ENCODE measurements at places on chromosomes 1 and 21. TPM values are rescaled to one million over a fixed set of nuclear protein-coding genes. Genes with fewer than 3 reads are reported as not detected.

- no peak for DNase-seq
These were observed 5.1 kb downstream of the SRSF4 start for GRCh38 chr1:29176576-29176975.

DNA sequence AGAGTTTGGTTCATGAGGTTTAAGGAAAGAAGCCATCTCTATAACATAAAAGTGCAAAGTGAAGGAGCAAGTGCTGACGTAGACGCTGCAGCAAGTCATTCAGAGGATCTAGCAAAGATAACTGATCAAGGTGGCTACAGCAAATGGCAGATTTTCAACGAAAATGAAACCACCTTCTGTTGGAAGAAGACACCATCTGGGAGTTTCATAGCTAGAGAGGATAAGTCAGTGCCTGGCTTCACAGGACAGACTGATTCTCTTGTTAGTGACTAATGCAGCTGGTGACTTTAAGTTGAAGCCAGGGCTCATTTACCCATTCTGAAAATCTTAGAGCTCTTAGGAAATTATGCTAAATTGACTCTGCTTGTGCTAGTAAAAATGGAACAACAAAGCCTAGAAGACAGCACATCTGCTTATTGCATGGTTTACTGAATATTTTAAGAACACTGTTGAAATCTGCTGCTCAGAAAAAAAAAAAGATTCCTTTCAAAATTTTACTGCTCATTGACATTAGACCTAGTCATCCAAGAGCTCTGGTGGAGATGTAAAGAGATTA lies 10.5 kb downstream of the MAEL start:
- DNase-seq, result no peak

GRCh38 chr1:28766532-28767183 lies 29.9 kb downstream of the YTHDF2 start:
- DNase-seq, result no peak

DNA sequence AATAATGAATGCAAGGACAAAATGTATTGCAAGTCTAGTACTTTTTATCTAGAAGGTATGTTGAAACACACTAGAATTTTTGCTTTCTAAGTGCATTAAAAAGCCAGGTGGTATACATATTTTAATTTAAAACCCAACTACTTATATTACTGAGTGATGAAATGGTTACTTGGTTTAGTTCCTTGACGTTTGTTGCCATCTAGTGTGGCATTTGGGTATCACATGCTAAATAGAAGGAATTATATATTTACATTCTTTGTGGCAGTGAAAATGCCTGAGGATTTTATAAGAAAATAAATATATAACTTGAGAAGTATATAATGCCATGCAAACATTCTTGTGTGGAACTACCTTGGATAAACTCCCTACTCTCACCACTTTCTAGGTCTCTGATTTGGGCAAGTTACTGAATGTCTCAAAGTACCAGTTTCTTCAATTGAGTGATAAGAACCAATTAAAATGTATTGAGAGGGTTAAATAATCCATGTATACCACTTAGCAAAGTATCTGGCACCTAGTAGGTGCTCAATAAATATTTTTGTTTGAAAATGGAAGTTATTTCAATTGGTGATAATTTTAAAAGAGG lies 69.6 kb downstream of the SDCCAG8 start:
- DNase-seq, result no peak

GRCh38 chr21:44260066-44260465 lies 1.6 kb downstream of the DNMT3L start:
- no peak for DNase-seq

GRCh38 chr1:229757226-229757625 lies 131.2 kb downstream of the URB2 start:
- DNase-seq, result no peak

DNA sequence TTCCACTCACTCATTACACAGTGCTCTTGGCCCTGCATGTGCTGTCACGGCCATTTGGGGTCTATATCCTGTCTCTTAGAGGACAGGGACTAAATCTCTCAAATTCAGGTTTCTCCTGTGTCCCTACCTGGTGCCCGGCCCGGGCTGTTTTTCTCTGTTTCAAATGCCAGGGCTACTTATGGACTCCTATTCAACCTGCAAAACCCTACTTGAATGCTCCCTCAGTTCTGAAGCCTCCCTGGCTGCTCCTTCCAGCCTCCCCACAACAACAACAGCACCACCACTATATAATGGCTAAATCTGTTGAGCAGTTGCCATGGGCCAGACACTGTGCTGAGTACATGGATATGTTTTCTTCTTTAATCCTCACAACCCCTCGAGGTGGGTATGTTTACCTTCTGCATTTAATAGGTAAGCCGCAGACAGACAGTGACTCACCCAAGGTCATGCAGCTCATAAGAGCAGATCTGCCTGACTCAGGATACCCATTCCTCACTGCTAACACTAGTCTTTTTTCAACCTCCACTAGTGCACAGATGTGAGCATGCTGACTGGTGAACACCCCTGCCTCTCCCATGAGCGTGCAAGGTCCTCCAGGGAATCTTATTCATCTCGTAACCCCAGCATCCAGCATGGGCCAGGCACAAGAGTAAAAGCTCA lies 29.9 kb downstream of the DHRS3 start:
- DNase-seq, result no peak

- no peak for DNase-seq
These were observed 50.5 kb downstream of the ABCD3 start for GRCh38 chr1:94468708-94469107.

DNA sequence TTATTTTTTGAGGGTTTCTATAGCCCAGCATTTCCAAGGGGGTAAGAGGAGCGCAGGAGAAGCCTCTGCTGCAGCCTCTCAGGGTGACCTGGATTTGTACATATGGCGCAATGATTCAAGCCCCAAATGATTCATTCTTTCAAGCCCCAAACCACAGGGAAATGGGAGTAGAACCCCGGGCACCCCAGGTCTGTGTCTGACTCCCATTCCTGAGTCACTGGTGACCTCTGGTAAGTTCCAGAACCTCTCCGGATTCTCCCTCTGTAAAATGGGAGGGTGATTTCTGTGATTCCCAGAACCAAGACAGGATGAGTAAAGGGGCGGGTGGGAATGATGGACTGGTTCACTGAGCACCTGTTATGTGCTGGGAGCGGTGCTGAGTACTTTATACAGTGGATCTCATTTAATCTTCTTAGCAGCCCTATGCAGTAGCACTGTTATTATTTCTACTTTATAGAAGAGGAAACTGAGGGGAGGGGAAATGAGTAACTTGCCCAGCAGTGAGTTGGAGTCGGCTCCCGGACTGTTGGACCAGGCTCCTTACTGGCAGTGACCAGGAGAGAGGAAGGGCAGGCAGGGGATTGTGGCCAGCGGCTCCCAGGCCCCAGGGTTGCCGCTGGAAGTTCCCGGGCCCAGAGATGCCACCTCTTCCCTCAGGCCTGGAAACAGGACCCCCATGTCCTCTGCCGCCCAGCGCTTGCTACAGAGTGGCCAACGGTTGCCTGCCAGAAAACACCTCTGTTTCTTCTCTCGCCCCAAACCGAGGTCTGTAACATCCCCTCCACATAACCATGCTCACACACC lies 20.3 kb upstream of the SLC26A9 start:
- no peak for DNase-seq

- no peak for DNase-seq
These were observed 159.1 kb upstream of the C8B start for GRCh38 chr1:57124768-57125446.

DNA sequence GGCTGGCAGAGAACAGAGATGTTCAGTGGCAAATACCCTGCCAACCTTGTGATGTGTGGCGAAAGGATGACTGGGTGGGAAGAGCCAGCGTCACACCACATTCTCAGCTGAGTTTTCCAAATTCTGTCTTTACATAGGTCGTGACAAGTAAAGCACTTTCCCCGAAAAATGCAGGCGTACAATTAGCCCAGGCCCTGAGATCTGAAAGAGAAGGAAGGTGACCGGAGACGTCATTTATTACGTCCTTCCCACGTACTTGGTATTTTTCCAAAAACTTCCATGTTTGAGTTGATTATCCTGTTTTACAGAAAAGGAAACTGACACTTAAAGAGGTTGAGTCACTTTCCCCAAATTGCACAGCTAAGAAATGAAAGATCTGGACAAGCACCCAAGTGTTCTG lies 413.3 kb downstream of the PRDM2 start:
- DNase-seq, result no peak

DNA sequence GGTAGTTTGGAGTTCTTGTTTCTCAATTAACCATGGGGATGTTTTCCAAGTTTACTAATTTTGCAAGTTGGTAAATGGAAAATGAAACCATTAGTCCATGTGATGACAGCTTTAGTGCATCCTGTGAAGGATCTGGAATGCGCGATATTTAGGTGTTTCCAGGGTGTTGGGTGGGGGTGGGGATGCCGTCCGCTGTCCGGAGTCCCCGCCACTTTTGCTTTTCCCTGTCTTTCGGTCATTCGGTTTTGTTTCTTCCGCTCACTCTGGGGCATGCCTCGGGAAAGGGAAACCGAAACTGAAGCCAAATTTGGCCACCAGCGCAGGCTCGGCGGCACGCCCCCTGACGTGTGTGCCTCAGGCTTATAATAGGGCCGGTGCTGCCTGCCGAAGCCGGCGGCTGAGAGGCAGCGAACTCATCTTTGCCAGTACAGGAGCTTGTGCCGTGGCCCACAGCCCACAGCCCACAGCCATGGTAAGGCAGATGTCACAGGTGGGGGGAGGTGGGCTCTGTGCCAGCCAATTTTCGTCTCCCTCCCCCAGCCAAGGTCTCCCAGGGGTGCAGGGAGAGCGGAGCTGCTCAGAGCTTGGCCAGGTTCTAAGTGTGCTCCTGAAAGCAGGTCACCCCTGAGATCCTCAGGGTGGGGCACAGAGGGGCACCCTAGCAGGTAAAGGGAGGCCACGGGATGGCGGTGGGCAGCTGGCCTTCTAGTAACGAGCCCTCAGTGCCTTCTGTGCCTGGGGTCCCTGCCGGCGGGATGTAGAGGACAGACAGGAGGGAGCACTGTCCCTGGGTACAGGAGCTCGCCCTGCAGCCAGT lies at the start of gene ISG15:
TSS of gene ISG15 (plus strand) at position 393 of the 817 bp plus-strand sequence. CDS start at position 470, 77 bp downstream.
- no peak for DNase-seq

DNA sequence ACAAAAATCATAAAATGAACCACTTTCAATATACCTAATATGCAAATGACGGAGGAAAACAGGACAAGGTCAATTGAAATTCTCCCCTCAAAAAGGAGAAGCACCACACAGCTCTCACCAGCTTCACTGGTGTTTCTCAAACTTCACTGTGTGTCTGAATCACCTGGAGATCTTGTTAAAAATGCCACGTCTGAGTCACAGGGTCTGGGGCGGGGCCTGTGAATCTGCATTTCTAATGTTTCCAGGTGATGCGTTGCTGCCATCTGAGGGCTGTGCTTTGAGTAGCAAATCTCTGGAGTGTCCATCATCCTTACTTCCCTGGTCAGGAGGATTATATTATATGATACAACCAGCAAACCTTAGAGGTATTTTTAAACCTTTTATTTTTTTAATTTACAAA lies 9.0 kb downstream of the CLDN19 start:
- no peak for DNase-seq

GRCh38 chr21:19999369-20000272 lies 998.6 kb upstream of the NCAM2 start:
- DNase-seq, result no peak

- no peak for DNase-seq
These were observed 17.1 kb downstream of the THEM4 start for GRCh38 chr1:151892190-151892589.

DNA sequence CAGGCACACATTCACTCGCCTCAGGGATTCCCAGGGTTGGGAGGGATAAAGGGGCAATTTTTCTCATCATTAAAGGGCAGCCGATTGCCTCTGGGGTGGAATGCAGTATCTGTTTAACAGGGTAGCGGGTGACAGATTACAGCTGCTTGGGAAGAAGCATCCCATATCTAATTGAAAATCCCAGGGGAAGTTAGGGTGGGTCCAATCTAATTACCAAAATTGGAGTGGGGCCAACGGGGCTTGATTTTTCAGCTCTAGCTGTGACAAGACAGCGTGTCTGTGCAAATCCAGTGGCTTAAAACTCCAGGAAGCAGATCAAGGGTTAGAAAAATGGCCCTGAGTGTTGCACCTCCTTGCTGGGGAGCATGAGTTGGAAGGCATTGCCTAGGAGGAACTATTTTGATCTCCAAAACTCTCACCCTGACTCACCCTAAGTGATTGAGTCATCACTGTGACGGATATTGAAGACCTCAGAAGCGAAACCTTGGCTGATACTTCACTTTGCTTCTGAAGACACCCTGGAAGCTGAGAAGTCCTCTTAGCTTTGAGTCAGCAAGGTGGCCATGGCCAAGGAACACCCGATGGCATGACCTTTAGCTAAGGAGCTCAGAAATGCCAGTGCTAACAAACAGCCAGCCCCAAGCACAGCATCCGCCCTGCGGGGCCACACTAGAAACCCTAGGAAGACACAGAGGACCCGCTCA lies 46.0 kb downstream of the GRHL3 start:
- DNase-seq, result no peak

DNA sequence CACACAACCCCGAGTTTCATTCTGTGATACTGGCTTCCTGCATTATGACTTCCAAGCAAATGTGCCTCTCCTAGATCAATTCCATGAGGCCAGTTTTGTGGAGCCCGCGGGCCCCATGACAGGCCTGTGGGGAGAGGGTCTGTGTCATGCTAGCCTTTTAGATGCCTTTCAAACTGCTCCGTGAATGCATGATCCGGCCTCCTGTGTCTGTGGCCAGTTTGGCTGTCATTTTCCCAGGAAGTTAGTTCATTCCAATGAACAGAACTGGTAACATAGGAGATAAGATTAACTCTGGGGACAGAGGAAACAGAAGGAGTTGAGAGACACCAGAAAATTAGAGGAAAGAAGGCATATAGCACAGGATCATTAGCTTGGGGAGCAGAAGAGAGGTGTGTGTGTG lies 3.2 kb downstream of the FNDC7 start:
- no peak for DNase-seq

DNA sequence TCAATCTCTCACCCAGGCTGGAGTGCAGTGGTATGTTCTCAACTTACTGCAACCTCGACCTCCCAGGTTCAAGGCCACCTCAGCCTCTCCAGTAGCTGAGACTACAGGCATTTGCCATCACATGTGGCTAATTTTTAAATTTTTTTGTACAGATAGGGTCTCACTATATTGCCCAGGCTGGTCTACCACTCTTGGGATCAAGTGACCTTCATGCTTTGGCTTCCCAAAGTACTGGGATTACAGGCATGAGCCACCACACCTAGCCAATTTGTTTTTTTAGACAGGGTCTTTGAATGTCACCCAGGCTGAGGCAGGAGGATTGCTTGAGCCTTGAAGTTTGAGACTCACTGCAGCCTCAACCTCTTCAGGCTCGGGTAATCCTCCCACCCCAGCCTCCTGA lies 10.2 kb upstream of the USP48 start:
- no peak for DNase-seq

- no peak for DNase-seq
These were observed 42.5 kb upstream of the CLIC4 start for GRCh38 chr1:24702511-24703293.

The SERPINC1 gene
- 10.1 TPM for polyA plus RNA-seq

The CFHR3 gene
- 0.42 TPM for polyA plus RNA-seq

The TEDDM1 gene
- 0.23 TPM for polyA plus RNA-seq

The NUF2 gene
- 28.6 TPM for polyA plus RNA-seq

The S100A14 gene
- 16.6 TPM for polyA plus RNA-seq

The MATN1 gene
- 0.10 TPM for polyA plus RNA-seq

The THRAP3 gene
- 148 TPM for polyA plus RNA-seq

The OR2T1 gene
- polyA plus RNA-seq, result not detected

The PSMG1 gene
- polyA plus RNA-seq, result 52.1 TPM

The SORT1 gene
- polyA plus RNA-seq, result 60.4 TPM

The TMEM61 gene
- polyA plus RNA-seq, result 1.6 TPM

The NCF2 gene
- polyA plus RNA-seq, result 2.5 TPM

The AMPD1 gene
- polyA plus RNA-seq, result not detected

The PGBD5 gene
- polyA plus RNA-seq, result 5.7 TPM

Data from left renal cortex interstitium (tissue), 4 donors.